K562 (cell line): ENCODE measurements at places on chromosomes 4 and X.

- no peaks in the 10 kb centered on the region for H3K27me3 ChIP-seq
- H3K36me3 ChIP-seq, result no peaks in the 10 kb centered on the region
- H3K4me1 ChIP-seq, result peaks cover 20% of the 10 kb centered on the region
- no peak overlapping the region for H3K4me3 ChIP-seq
- no peak for DNase-seq
These were observed 61.9 kb downstream of the TSC22D3 start for GRCh38 chrX:107713543-107714205.

DNA sequence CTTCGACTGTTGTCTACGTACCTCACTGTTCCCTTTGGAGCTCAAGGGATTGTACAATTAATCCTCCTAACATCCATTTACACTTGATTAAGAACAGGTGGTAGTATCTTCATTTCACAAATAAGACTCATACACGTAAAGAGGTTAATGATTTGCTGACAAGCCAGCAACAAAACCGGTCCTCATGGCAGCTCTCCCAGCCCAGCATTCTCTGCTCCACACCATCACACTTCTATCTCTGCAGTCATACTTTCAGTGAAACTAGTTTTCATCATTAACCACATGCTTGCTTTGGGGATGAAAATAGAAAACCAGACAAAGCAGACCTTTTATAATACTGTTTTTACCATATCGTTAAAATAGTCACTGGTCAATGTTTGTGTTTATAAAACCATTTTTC is 28.7 kb upstream of the CASK start:
- H3K4me3 ChIP-seq, result no peak overlapping the region
- no peaks in the 10 kb centered on the region for H3K36me3 ChIP-seq
- H3K4me1 ChIP-seq, result no peaks in the 10 kb centered on the region; the same call in 1 of the 2 replicates
- H3K27me3 ChIP-seq, result no peaks in the 10 kb centered on the region
- no peak for DNase-seq

GRCh38 chrX:45824471-45824870 is 623.8 kb upstream of the DIPK2B start:
- H3K4me3 ChIP-seq, result no peak overlapping the region
- H3K4me1 ChIP-seq, result no peaks in the 10 kb centered on the region
- DNase-seq, result peak; percentile 27

GRCh38 chrX:110182865-110183264 is 135.0 kb downstream of the AMMECR1 start:
- H3K27ac ChIP-seq, result peak overlapping the region; percentile 31; the same call in 1 of the 3 replicates
- H3K4me1 ChIP-seq, result peaks cover 32% of the 10 kb centered on the region

DNA sequence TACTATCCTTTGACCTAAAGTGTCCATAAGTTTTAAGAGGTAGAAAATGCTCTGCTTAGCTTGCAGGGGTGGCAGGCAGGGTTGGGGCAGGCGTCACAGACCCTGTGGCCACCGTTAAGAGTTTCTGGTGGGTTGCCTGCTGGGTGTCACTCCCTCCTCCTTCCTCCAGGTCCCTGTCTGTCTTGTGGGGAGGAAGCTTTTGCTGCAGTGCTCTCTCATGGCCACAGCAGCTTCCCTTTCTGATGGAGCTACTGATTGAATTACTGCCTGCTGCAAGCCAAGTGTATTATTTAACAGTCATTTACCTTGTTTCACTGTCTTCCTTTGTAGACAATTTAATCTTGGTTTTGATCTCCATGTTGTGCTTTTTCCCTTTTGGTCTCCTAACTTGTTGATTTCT is 384.6 kb downstream of the IDS start:
- H3K4me1 ChIP-seq, result no peaks in the 10 kb centered on the region
- H3K36me3 ChIP-seq, result no peaks in the 10 kb centered on the region
- DNase-seq, result no peak
- H3K27me3 ChIP-seq, result no peaks in the 10 kb centered on the region
- no peak overlapping the region for H3K4me3 ChIP-seq
- no peak overlapping the region for H3K27ac ChIP-seq

- no peaks in the 10 kb centered on the region for H3K36me3 ChIP-seq
- no peak overlapping the region for H3K4me3 ChIP-seq
- no peak overlapping the region for H3K27ac ChIP-seq
- no peak for DNase-seq
These were observed 56.9 kb downstream of the MAD2L1 start for GRCh38 chr4:120009731-120010130.

DNA sequence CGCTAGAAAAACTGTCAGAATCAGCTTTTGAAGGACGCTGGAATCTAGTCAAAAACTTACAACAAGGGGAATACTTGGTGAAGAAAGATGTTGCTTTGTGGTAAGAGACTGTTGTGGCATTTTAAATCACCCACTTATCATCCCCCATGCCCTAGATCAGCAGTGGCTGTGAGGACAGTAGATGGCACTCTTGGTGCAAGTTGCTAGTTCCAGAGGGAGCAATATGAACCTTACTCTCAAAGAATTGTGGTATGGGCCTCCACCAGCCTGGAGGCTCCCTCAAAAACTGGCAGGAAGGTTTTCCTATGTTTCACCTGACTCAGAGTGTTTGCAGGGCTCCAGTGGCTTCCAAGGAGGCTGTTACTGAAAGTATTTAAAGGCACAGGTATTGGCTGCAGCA is 37.7 kb upstream of the SLC16A2 start:
- H3K27me3 ChIP-seq, result no peaks in the 10 kb centered on the region
- DNase-seq, result no peak
- H3K27ac ChIP-seq, result no peak overlapping the region
- no peaks in the 10 kb centered on the region for H3K36me3 ChIP-seq
- H3K4me1 ChIP-seq, result no peaks in the 10 kb centered on the region

GRCh38 chr4:21543514-21543913 is 405.1 kb downstream of the KCNIP4 start:
- H3K27me3 ChIP-seq, result no peaks in the 10 kb centered on the region
- no peak overlapping the region for H3K4me3 ChIP-seq
- H3K27ac ChIP-seq, result no peak overlapping the region
- H3K36me3 ChIP-seq, result no peaks in the 10 kb centered on the region
- no peaks in the 10 kb centered on the region for H3K4me1 ChIP-seq
- DNase-seq, result no peak

DNA sequence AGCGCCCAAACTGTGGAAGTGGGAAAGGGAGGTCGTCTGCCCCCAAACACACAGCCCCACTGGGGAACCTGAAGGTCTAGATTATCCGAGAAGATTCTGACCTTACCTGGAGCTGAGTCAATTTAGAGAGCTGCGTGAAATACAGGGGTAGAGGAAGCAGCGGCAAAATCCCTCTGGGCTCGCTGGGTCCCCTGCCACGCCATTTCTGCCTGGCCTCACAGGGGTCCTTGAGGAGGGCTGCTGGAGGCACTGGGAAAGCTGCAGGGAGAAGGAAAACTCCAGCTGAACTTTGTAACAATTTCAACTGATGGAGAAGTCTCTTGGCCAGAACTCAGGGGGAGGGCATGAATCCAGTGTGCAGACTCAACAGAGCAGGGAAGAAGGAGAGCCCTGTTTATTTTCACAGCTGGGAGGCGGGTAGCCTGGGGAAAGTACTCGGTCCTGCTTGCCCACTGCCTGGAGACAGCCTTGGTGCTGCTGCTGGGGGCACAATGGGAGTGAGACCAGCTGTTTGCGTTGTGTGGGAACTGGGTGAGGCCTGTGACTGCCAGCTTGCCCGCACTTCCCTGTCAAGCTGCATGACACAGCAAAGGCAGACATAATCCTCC is 93.2 kb upstream of the MAPK10 start:
- H3K4me3 ChIP-seq, result no peak overlapping the region
- no peaks in the 10 kb centered on the region for H3K27me3 ChIP-seq
- no peak overlapping the region for H3K27ac ChIP-seq
- no peaks in the 10 kb centered on the region for H3K4me1 ChIP-seq
- no peaks in the 10 kb centered on the region for H3K36me3 ChIP-seq

DNA sequence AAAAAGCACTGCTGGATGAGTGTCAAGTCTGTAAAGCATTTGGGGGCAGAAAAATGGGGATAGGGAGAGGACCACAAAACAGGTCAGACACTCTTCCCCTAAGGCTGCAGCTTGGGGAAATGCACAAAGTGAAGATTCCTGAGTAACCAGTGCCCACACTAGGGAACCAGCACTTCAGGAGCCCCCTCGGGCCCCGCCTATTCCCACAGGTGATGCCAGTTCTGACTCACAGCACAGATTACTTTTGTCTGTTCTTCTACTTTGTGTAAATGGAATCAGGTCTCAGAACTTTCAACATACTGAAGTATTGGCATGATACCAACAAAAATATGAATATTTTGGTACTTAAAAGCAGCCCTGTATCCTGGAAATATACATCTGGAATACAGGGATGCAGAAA is 112.5 kb downstream of the ADRA2C start:
- peaks cover 27% of the 10 kb centered on the region for H3K27me3 ChIP-seq
- DNase-seq, result no peak
- peaks cover 12% of the 10 kb centered on the region for H3K4me1 ChIP-seq
- no peak overlapping the region for H3K4me3 ChIP-seq
- no peaks in the 10 kb centered on the region for H3K36me3 ChIP-seq
- no peak overlapping the region for H3K27ac ChIP-seq

DNA sequence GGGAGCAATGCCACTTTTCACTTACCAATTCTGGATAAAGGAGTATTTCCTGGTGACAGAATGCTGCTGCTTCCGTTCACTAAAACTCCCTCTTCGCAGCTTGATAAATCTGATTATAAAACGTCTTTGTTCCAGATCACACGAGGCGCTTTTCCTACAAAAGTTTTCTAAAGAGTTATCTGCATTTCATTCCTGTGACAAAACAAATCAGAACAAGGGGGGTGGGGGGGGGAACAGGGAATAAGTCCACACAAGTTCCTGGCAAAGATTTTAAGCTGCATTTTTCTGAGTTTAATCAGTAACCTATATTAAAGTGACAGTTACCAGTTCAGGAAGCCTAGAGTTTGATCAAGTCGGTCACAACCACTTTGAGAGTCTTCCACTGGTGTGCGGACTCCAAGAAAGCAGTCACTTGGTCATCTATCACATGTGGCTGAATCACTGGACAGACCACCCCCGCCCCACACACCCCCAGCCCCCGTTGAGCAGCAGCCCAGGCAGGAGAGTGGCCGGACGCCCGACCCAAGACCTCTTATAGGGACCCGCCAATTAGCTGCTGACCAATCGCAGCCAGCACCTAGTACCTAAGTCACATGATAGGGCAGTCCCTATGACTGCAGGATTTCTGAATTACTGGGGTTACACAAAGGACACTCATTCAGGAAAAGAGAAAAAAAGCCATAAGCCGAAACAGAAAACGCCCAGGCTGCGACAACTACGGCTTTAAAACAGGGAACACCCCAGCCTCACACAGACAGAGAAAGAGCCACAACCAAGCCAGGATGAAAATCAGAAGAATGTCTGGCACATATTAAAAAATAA is 569.3 kb upstream of the DIPK2B start:
- H3K4me1 ChIP-seq, result no peaks in the 10 kb centered on the region; the same call in 1 of the 3 replicates
- peak overlapping the region; percentile 41 for H3K27ac ChIP-seq
- peak; percentile 67 for DNase-seq
- peak overlapping the region; percentile 39 for H3K4me3 ChIP-seq

GRCh38 chr4:70306076-70306475 is 28.7 kb upstream of the CABS1 start:
- no peak overlapping the region for H3K4me3 ChIP-seq
- DNase-seq, result no peak
- H3K36me3 ChIP-seq, result no peaks in the 10 kb centered on the region
- no peaks in the 10 kb centered on the region for H3K4me1 ChIP-seq

- no peaks in the 10 kb centered on the region for H3K27me3 ChIP-seq
- no peaks in the 10 kb centered on the region for H3K4me1 ChIP-seq
- H3K36me3 ChIP-seq, result no peaks in the 10 kb centered on the region
- no peak overlapping the region for H3K27ac ChIP-seq
- DNase-seq, result no peak
- no peak overlapping the region for H3K4me3 ChIP-seq
These were observed 857.2 kb downstream of the RPA4 start for GRCh38 chrX:97740886-97741285.

DNA sequence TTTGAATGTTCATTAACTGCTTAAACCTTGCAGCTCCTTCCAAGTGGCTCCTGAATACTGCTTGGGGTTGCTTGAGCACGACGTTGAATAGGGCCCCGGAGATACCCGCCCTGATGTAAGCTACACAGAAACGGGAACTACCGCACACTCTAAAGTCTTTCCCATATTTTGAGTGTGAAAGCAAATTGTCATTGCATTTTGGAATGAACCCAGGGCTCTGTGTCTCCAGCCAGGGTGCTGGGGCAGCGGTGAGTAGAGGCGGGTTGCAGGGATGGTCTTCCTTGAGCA is 59.4 kb upstream of the HELT start:
- peaks cover 6% of the 10 kb centered on the region; the same call in 1 of the 3 replicates for H3K4me1 ChIP-seq
- DNase-seq, result no peak
- H3K27me3 ChIP-seq, result peaks cover 46% of the 10 kb centered on the region
- no peak overlapping the region for H3K27ac ChIP-seq

- H3K4me1 ChIP-seq, result peaks cover 7% of the 10 kb centered on the region
- H3K27me3 ChIP-seq, result peaks cover 35% of the 10 kb centered on the region
- no peaks in the 10 kb centered on the region for H3K36me3 ChIP-seq
- DNase-seq, result no peak
- H3K4me3 ChIP-seq, result no peak overlapping the region
These were observed 63.8 kb downstream of the SEPSECS start for GRCh38 chr4:25096251-25096980.

GRCh38 chr4:159146488-159146887 is 43.6 kb downstream of the RAPGEF2 start:
- peaks cover 44% of the 10 kb centered on the region; the same call in 2 of the 3 replicates for H3K4me1 ChIP-seq
- no peaks in the 10 kb centered on the region for H3K27me3 ChIP-seq
- peak overlapping the region; percentile 12; the same call in 1 of the 3 replicates for H3K27ac ChIP-seq
- no peak overlapping the region for H3K4me3 ChIP-seq
- no peaks in the 10 kb centered on the region for H3K36me3 ChIP-seq

DNA sequence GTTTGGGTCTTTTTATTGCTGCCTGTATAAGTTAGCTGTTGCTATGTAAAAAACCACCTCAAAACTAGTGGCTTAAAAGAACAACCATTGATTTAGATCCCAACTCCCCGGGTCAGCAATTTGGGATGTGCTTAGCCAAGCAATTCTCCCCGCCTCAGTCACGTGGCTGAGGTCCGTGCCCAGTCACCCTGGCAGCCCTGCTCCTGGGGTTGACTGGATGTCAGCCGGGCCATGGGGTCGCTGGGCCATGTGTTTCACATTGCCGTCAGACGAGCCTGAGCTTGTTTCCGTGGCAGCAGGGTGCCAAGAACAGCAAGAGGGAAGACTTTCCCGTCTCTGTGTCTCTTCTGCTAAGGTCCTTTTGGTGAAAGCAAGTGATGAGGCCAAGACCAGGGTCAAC is 345.7 kb upstream of the FAT1 start:
- no peak for DNase-seq
- no peak overlapping the region for H3K4me3 ChIP-seq
- no peaks in the 10 kb centered on the region for H3K4me1 ChIP-seq

DNA sequence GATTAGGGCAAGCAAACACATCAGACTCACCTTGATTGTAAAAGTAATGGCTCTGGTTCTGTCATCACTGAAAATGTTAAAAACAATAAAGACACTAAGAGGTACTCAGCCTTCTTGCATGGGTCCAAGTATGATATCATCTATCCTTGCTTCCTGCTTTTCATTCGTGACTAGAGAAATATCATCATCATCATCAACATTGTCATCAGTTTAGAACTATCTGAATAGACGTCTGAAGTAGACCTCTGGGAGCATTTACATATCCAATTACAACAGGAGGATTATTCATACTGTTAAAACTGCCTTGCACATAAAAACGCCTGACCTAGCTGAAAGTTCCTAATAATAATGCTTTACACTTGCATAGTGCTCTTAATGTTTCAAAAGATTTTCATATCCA is 9.8 kb upstream of the FRAS1 start:
- no peak overlapping the region for H3K4me3 ChIP-seq
- no peak for DNase-seq
- no peaks in the 10 kb centered on the region for H3K36me3 ChIP-seq
- no peak overlapping the region for H3K27ac ChIP-seq

GRCh38 chrX:103513476-103514108 is 5.7 kb downstream of the RAB40A start:
- H3K27ac ChIP-seq, result no peak overlapping the region
- no peak for DNase-seq
- H3K4me1 ChIP-seq, result no peaks in the 10 kb centered on the region
- H3K27me3 ChIP-seq, result no peaks in the 10 kb centered on the region
